Fibroblast of skin of abdomen (primary cell): ENCODE measurements at places on chromosomes 6 and 20.

- no peak for DNase-seq
Observed at GRCh38 chr6:484746-485145, 93.2 kb downstream of the IRF4 start.

DNA sequence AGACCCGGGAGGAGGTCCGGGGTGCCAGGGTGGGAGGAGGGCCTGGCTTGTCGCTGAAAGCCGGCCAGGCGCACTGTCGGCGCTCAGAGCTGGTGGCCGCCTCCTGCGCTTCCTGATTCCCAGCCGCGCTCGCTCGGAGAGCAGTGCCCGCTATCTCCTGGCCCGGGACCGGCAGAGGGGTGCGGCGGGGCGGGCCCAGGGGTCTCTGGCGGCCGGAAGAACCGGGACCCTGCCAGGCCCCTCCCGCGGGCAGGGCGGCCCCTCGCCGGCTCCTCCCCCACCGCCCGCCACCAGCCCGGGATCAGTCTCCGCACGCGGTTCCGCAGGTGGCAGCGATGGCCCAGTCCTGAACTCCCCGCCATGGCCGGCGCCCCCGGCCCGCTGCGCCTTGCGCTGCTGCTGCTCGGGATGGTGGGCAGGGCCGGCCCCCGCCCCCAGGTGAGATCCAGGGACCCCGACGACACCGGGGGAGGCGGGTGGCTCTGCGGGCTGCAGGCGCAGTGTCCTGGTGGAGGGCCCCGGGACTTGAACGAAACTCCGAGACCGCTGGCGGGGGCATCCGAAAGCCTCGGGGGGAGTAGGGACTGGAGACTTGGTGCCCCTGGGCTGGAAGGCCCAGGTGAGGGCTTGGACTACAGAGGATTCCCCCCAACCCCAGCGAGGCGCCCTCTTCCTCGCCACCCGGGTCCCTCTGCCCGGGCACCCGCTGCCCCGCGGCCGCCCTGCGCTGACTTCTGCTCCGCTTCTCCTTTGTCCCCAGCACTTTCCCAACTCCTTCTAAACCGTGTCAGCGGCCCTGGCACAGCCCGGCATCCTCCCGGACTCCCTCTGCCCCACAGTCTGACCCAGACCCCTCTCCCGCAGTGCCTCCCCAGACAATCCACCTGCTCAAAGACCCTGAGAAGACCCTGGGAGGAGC lies at the start of gene GLP1R:
Gene GLP1R (plus strand): TSS at position 301 of the 919 bp plus-strand sequence. CDS start 60 bp downstream, at position 361.
- DNase-seq = no peak

- peak; percentile 73 for DNase-seq
Observed at GRCh38 chr6:142737368-142738034, 207.5 kb downstream of the HIVEP2 start.

- DNase-seq = no peak
Observed at GRCh38 chr6:41732591-41733359, 2.6 kb downstream of the TFEB start.

DNA sequence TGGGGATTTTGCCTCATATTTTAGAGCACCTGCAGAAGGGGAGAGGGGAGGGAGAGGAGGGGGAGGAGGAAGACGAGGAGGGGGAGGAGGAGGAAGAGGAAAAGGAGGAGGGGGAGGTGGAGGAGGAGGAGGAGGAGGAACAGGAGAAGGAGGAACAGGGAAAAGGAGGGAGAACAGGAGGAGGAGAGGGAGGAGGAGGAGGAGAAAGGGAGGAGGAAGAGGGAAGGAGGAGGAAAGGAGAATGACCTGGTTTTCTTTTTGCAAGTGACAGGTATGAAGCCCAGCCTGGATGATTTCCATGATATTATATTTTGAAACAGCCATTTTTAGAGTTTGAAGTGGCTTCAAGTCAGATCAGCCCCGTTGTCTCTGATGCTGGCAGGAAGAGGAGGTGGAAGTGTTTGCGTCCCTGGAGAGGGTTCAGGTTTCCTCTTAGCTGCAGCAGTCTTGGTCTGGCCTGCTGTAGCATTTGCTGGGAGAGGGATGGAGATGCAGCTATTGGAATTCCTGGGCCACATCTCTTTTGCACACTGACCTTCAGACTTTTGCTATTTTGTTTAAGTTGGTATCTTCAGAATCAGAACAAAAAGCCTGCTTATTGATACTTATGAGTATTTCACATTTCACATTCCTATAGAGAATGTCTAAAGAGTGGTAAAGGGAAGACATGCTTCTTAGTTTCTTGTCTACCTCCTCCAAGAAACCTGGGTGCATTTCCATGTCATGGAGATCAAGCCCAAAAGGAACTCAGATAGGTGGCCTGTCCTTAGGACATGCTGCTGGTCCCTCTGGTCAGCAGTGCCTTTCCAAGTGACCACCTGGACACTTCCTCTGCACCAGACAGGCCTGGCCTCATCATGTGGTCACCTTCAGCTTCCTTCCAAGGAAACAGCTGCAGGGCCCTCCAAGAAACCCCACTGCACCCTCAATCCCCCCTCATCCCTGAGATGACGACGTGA lies 54.3 kb upstream of the IYD start:
- DNase-seq = no peak

GRCh38 chr6:132927713-132928112 lies 113.3 kb downstream of the RPS12 start:
- no peak for DNase-seq

DNA sequence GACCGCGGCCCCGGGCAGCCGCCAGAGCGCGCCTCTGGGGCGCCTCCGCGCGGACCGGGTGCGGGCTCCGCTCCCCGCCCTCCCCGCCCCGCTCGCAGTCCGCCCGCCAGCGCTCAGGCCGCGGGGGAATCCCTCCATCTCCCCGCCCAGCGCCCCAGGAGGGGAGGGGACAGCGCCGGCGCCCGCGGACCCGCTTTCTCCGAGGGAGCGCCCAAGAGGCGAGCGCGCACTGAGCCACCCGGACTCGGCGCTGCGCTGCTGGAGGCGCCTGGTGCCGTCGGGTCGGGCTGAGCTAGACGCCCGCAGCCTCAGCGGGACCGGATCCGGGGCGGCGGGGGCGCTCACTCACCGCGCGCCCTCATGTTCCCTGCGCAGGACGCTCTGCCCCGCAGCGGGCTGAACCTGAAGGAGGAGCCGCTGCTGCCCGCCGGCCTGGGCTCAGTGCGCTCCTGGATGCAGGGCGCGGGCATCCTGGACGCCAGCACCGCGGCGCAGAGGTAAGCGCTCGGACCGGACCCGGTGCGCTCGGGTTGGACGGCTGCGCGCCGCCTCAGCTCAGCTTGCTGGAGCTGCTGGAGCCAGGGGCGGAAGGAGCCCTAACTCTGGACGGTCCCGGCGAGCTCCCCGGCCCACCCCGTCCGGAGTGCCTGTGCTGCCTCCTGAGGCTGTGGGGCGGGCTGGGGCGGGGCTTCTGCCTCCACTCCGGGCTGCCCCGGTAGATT lies 867 bp downstream of the EBF4 start:
- DNase-seq = peak; percentile 29

GRCh38 chr20:10170261-10170660 lies 48.4 kb upstream of the SNAP25 start:
- DNase-seq = no peak

DNA sequence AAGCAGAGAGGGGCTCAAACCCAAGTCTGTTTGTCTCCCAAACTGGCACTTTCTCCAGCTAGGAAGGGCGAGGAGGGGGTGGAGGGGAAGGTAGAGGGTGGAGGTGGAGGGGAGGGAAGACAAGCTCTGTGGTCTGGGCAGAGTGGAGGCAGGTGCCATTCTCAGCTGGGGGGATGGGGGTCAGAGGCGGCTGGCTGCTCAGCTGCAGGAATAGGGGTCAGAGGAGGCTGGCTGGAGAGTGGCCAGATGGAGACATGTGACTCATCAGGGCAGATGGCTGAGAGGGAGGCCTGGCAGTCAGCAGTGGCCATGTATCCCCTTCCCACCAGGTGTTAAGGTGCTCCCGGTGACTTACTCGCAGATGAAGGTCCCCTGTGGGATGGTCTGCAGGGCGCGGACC lies 3.5 kb upstream of the SLC44A4 start:
- DNase-seq = no peak

- DNase-seq = no peak
Observed at GRCh38 chr20:54017846-54018245, 52.5 kb downstream of the BCAS1 start.

DNA sequence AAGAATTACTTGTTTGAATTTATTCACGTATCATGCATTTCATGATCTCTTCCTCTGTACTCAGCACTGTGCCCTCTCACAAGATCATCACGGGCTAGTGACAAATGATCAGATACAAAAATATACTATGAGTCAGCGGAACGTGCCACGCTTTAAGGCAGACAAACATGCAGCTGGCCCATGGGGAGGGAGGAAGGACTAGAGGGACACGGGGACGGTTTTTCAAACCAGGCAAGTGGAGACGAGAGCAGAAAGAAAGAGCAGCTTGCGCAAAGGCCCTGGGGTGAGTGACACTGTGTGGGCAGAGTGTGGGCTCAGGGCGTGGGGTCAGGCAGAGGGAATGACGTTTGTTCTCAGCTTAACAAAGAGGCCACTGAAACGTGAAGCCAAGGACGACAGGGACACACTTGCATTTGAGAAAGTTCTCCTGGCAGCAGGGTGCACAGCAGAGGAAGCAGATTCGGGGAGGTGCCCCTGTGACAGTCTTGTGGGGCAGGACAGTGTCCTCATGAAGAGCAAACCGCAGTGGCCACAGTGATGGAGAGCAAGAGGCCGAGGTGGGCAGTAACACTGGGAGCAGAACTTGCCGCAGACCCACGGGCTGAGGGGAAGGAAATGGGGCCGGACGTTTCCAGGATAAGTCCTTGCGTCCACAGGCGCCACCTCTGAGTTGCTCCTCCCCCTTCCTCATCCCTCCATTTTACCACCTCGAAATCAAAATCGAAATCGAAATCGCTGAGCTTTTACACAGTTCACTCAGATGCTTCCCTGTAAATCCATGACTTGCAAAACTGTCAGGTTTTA lies 6.9 kb upstream of the RPS6KA2 start:
- DNase-seq = no peak

DNA sequence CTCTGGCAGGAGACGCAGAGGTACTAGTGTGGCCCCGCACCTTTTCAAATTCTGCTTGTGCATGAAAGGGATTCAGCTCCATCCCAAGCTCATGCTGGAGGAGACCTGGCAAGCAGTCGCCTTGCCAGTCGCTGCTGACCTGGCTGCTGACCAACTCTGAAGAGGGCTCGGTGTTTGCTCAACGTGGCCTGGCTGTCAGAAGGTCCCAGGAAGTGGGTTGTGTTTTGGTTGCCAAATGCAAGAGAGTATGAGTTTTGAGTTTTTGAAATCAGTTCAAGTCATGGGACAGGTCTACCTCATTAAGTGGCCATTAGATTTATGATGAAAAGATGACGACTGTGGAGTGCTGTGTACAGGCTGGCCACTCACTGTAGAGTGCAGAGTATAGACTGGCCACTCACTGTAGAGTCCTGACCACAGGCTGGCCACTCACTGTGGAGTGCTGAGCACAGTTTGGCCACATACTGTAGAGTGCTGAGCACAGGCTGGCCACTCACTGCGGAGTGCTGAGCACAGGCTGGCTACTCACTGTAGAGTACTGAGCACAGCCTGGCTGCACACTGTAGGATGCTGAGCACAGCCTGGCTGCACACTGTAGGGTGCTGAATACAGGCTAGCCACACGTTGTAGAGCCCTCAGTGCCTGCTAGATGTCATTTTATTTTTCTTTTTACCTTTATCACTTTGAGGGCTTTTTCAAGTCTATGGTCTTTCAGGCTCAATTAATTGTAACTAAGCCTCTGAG lies 193.9 kb downstream of the ZNF217 start:
- DNase-seq = no peak

DNA sequence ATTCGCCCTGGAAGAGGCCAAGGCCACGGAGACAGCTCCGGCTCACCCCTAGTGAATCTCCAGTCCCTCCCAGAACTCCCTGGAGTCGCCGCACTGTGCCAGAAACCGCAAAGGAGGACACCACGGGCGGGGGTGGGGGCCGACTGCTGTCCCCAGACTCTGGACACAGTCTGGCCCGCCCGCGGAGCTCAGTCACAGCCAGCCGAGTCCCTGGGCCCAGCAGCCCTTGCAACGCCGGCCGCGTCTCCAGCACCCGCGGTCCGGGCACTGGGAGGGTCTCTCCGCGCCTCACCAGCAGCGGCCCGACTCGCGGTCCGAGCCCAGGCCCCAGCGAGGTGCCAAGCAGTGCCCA lies 518 bp downstream of the PEX6 start:
- DNase-seq = no peak

DNA sequence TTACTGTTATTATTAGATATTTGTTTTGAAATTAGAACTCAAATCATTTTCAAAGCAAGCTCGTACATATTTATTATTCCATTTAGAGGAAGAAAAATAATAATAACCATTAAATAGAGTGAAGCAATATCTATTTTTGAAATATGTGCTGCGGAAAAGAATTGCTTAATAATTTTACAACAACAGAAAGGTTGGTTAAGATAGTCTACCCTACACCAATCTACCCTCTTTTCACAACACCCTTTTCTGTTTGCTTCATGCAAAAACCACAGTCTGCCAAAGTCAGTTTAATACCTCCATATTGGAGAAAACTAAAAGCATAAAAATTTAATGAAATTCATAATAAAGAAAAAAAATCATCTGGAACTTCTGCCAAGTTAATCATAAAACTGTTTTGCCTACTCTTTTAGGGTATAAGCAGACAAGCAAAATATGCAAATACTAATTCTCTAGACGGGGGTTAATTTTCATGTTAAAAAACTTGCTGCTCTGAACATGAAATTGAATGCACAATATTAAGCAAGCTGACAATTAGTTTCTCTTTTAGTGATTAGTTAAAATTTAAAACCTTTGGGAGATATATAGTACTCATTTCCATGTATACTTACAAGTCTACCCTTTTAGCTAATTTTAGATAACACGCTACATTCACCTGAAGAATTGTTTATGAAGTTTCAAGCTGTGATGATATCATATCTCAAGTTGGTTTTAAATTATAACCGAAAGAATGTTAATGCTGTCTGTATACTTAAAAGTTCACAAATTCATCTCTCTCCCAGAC lies 100.2 kb downstream of the AHI1 start:
- no peak for DNase-seq

DNA sequence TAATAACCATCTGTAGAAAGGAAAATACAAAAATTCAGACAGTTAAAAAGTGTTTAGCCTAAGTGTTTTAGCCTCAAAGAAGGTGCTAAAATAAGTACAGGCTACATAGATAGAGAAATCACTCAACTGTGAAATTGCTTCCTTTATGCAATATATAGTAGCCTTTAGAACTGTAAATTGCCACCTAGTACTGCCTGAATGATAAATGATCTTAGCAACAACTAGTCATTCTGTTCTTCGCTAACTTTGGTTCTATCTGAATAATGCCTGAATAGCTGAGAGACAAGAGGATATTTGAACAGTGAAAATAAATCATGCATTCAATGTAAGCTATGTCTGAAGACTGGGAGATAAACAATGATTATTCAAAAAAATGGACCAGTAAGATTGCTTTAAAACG lies 603.3 kb upstream of the PTCHD4 start:
- no peak for DNase-seq
